ENCODE measurements at places on chromosomes 4 and X. TPM values are rescaled to one million over a fixed set of nuclear protein-coding genes. Genes with fewer than 3 reads are reported as not detected.

Gene HUWE1
- 257 TPM for total RNA-seq

Gene MAGEA1
- not detected for total RNA-seq

Gene SATL1
- total RNA-seq = 0.17 TPM

Gene C4orf54
- total RNA-seq = not detected

GRCh38 chrX:136975684-136976470 lies 57.9 kb downstream of the GPR101 start:
- DNase-seq = no peak
- no peak overlapping the region for H3K27ac ChIP-seq
- H3K27me3 ChIP-seq = no peaks in the 10 kb centered on the region
- no peak overlapping the region for H3K4me3 ChIP-seq
- no peaks in the 10 kb centered on the region for H3K36me3 ChIP-seq

Gene CD38
- 0.11 TPM for total RNA-seq

GRCh38 chr4:40875507-40876150 lies 125.9 kb downstream of the NSUN7 start:
- H3K27me3 ChIP-seq = no peaks in the 10 kb centered on the region
- H3K27ac ChIP-seq = no peak overlapping the region
- no peaks in the 10 kb centered on the region for H3K36me3 ChIP-seq
- no peaks in the 10 kb centered on the region for H3K4me1 ChIP-seq
- no peak overlapping the region for H3K4me3 ChIP-seq
- DNase-seq = no peak

Gene CSN1S1
- not detected for total RNA-seq

Gene UNC5C
- total RNA-seq = 1.3 TPM

DNA sequence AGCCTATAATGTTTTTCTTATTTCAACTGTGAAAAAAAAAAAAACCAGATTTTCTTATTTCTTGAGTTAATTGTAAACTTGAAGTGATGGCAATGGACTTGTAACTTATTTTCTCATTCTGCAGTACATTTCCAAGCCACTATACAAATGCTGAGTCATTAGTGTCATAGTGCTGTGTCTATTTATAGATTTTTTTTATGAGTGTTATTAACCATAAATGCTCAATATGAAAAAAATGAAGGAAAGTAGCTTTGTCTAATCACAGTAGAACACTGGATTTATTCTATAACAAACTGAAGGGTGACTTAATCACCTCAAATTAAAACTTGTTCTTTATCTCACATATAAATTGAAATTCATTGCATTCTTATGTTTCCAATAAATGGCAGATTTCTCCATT lies 718.6 kb downstream of the CCSER1 start:
- no peaks in the 10 kb centered on the region for H3K27me3 ChIP-seq
- H3K36me3 ChIP-seq = no peaks in the 10 kb centered on the region
- DNase-seq = no peak
- no peak overlapping the region for H3K4me3 ChIP-seq
- H3K27ac ChIP-seq = no peak overlapping the region

Gene CLDN34
- not detected for total RNA-seq

DNA sequence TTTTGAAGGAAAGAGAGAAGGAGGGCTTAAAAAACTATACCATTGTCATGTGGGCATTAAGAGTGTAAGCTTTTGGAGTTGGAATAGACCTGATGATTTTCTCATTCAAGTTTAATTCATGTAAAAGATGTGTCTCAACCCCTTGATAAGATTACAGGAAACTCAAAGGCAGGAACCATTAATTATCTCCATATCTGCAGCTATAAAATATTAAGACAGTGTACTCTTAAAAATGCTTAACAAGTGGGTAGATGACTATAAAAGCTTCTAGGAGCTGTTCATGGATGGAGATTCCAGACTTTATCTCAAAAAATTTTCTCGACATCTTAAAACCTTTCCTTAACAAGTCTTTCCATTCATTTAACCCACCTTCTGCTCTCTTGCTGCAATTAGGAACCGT lies 208.3 kb downstream of the PALLD start:
- no peak overlapping the region for H3K4me3 ChIP-seq
- no peaks in the 10 kb centered on the region for H3K4me1 ChIP-seq
- no peaks in the 10 kb centered on the region for H3K36me3 ChIP-seq
- no peaks in the 10 kb centered on the region for H3K27me3 ChIP-seq
- DNase-seq = no peak

- no peaks in the 10 kb centered on the region for H3K36me3 ChIP-seq
- H3K4me1 ChIP-seq = no peaks in the 10 kb centered on the region
- no peak overlapping the region for H3K27ac ChIP-seq
- no peaks in the 10 kb centered on the region for H3K27me3 ChIP-seq
- DNase-seq = no peak
- H3K4me3 ChIP-seq = no peak overlapping the region
These were observed 163.3 kb upstream of the SPRY1 start for GRCh38 chr4:123233136-123233768.

GRCh38 chr4:41935652-41936021 lies 408 bp downstream of the TMEM33 start:
- H3K4me3 ChIP-seq = peak overlapping the region; percentile 96
- H3K27me3 ChIP-seq = no peaks in the 10 kb centered on the region
- no peaks in the 10 kb centered on the region for H3K4me1 ChIP-seq
- H3K27ac ChIP-seq = peak overlapping the region; percentile 67

DNA sequence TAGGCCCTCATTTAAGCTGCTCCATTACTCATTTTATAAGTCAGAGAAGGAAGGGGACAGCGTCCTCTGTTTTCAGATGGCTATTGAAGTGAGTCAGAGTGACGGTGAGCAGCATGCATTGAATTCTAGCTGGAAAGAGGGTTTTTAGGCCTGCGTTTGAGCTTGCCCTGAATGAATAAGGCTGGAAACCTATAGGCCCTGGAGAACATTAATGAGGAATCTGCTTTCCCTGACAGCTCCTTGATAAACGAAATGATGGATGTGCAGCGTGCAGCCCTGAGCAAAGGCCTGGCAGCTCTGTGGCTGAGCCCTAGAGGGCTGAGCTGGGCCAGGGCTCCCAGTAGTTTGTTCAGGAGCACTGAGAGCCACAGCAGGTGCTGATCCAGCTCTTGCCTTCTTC lies 33.4 kb downstream of the TBL1X start:
- H3K27me3 ChIP-seq = no peaks in the 10 kb centered on the region
- DNase-seq = no peak
- H3K36me3 ChIP-seq = no peaks in the 10 kb centered on the region
- H3K27ac ChIP-seq = no peak overlapping the region

DNA sequence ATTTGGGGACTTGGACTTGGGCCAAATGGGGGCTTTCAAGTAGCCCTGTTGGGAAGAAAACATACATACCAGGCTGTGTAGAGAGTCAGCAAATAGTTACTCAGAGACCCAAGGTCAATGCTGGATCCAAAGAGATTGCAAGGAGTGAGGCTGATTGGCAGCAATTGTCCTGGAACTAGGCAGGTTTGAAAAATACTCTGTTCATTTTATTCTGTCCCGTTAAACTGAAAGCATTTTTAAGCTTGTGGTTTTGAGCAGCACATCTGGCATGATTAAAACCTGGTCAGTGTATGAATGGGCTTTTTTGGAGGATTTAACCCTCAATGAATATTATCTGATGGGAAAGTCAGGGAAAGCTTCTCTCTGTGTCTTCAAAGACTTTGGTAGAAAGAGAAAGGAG lies 294.3 kb upstream of the BOD1L1 start:
- no peak for DNase-seq
- H3K4me1 ChIP-seq = no peaks in the 10 kb centered on the region
- H3K36me3 ChIP-seq = no peaks in the 10 kb centered on the region
- no peak overlapping the region for H3K4me3 ChIP-seq

DNA sequence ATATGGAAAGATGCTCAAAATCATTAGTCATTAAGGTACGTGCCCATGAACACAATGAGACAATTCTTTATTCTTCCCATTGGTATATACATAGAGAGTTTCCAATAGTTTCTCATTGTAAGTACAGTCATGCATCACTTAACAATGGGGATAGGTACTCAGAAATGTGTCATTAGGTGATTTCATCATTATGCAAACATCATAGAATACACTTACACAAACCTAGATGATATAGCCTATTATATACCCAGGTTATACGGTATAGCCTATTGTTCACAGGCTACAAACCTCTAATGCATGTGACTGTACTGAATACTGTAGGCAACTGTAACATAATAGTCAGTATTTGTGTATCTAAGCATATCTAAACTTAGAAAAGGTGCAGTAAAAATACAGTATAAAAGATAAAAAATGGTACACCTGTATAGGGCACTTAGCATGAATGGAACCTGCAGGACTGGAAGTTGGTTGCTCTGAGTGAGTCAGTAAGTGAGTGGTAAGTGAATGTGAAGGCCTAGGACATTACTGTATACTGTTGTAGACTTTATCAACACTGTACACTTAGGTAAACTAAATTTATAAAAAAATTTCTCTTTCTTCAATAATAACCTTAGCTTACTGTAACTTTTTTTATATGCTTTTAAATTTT lies 49.6 kb downstream of the KLHL13 start:
- no peaks in the 10 kb centered on the region for H3K27me3 ChIP-seq
- H3K4me1 ChIP-seq = no peaks in the 10 kb centered on the region
- H3K27ac ChIP-seq = no peak overlapping the region

Gene TMEM271
- not detected for total RNA-seq

Gene GSX2
- not detected for total RNA-seq

- no peak for DNase-seq
- H3K4me1 ChIP-seq = no peaks in the 10 kb centered on the region
- no peaks in the 10 kb centered on the region for H3K36me3 ChIP-seq
- no peaks in the 10 kb centered on the region for H3K27me3 ChIP-seq
- H3K27ac ChIP-seq = no peak overlapping the region
These were observed 789.0 kb downstream of the TECRL start for GRCh38 chr4:63620271-63620670.

DNA sequence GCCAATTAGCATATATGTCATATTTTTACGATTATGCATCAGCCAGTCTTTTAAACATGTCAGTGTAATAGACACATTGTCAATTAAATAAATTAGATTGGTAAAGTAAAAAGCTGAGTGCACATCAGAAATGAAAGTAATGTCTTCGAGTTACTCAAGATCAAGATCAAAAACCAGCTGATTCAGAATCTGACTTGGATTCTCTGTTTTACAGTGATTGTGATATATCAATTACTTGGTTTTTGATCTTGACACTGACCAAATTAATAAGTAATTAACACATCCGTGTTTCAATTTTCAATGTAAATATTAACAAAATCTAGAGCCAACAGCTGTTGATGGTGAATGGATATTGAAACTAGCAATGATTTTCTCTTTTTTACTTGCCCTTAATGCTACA lies 311.6 kb downstream of the PDGFC start:
- no peaks in the 10 kb centered on the region for H3K27me3 ChIP-seq
- DNase-seq = no peak
- no peaks in the 10 kb centered on the region for H3K4me1 ChIP-seq

- H3K27me3 ChIP-seq = no peaks in the 10 kb centered on the region
- no peak overlapping the region for H3K27ac ChIP-seq
- H3K4me3 ChIP-seq = no peak overlapping the region
These were observed 5.4 kb downstream of the CPE start for GRCh38 chr4:165384186-165384585.

Gene PDGFC
- total RNA-seq = 2.1 TPM

- no peaks in the 10 kb centered on the region for H3K27me3 ChIP-seq
- no peak overlapping the region for H3K27ac ChIP-seq
- no peaks in the 10 kb centered on the region for H3K4me1 ChIP-seq
- no peak for DNase-seq
- H3K36me3 ChIP-seq = no peaks in the 10 kb centered on the region
These were observed 264.0 kb downstream of the CHIC1 start for GRCh38 chrX:73826996-73827395.

Gene SHOX
- not detected for total RNA-seq

- no peak for DNase-seq
- H3K27ac ChIP-seq = no peak overlapping the region
- no peaks in the 10 kb centered on the region for H3K4me1 ChIP-seq
- H3K36me3 ChIP-seq = no peaks in the 10 kb centered on the region
These were observed 96.5 kb downstream of the CAMK2D start for GRCh38 chr4:113665036-113665435.

Gene TMEM154
- 1.5 TPM for total RNA-seq

- DNase-seq = no peak
- no peaks in the 10 kb centered on the region for H3K27me3 ChIP-seq
- H3K36me3 ChIP-seq = no peaks in the 10 kb centered on the region
- H3K27ac ChIP-seq = no peak overlapping the region
- H3K4me3 ChIP-seq = no peak overlapping the region
- no peaks in the 10 kb centered on the region for H3K4me1 ChIP-seq
These were observed 389.0 kb upstream of the ZFP42 start for GRCh38 chr4:187606581-187606980.

DNA sequence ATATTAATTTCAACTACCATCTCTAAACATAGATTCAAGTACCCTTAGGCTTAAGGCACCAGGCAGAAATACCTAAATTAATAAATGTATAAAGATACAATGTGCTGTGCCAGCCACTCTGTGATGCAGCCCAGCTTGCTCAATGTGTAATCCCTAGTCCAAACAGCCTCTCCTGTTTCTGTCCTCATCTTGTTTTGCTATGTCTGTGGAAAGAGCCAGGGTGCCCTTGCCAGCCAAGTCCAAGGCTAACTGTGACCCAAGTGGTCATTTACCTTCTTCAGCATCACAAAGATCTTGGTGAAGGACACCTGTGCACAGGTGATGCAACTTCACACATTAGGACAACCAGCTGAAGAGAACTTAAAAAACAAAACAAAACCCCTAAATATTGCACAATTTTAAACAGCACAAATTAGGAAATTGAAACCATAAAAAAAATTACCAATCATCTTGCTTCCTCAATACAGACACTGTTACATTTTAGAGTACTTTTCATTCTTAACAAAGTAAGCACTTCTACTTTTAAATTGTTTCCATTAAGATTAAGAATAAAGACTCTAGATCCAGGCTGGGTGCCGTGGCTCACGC lies 89.6 kb downstream of the C4orf51 start:
- peaks cover 45% of the 10 kb centered on the region for H3K36me3 ChIP-seq
- no peak overlapping the region for H3K4me3 ChIP-seq
- no peaks in the 10 kb centered on the region for H3K27me3 ChIP-seq
- no peak overlapping the region for H3K27ac ChIP-seq

Gene NHS
- 6.7 TPM for total RNA-seq

Gene BMP3
- total RNA-seq = not detected

DNA sequence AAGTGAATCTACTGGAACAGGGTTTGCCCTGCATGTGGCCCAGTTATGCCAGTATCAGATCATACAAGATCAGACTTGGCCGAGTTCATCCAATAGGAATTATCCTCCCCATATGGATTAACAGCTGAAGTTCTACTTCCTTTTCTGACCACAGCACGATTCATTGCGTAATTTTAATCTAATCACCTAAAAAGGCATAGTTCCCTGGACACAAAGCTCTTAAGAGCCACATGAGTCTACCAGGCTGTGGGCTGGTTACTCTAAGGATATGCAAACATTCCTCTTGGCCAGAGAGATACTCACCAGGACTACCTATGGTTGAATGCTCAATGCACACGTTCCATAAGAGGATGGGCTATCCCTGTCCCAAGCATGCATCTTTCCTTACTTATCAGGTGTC lies 46.9 kb downstream of the CHST7 start:
- no peak overlapping the region for H3K27ac ChIP-seq
- no peak overlapping the region for H3K4me3 ChIP-seq
- no peaks in the 10 kb centered on the region for H3K4me1 ChIP-seq
- H3K27me3 ChIP-seq = no peaks in the 10 kb centered on the region
- H3K36me3 ChIP-seq = no peaks in the 10 kb centered on the region

Measured in H1 (cell line).